ENCODE measurements at places on chromosomes 12 and 14.

- no peak for DNase-seq
Measured at GRCh38 chr12:8453796-8454195, 2.0 kb upstream of the CLEC6A start.

DNA sequence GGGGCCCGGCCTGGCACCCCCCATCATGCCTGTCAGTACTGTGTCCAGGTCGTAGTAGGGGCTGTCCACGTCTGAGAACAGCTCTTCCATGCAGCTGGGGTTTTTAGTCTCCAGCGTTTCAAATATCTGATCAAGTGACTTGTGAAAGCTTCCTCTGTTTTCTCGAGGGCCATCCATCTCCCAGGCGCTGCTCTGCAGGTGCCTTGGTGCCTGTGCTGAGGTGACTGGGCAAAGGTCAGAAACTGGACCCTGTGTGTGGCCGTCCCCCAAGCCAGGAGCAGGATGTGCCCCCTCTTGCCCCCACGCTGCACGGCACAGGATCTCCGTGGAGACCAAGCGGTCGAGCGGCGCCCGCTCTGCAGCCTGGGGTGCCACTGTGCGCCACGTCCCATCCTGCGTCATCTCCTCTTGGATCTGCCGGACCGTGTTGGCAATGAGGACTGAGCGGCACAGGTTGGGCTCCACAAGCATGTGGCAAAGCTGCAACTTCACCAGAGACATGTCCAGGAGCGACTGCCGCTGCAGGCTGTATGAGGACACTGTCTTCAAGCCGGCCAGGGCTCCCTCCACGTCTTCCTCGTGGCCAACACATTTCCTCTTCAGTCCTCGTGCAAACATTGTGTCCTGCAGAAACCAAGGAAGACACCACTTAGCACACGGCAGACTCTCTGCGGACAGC lies 9.4 kb downstream of the CDCA4 start:
- no peak for DNase-seq

DNA sequence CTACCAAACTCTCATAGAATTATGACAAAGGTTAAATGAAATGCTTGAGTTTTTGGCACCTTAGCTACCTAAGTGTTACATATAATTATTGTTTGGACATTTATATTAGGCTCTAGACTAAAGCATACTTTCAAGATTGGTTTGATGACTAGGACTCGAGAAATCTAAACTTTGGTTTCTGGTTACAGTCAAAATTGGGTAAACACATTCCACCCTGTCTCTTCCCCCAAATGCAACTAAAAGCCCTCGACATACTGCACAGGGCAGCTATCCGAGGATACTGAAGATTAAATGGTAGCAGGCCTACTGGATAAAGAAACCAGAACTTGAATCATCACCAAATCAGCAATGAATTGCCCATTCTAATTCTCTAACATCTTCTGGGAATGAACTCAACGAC lies 369.1 kb downstream of the PRKD1 start:
- DNase-seq: no peak

GRCh38 chr12:102759466-102759865 lies 157.6 kb downstream of the PAH start:
- DNase-seq: no peak

GRCh38 chr12:101552277-101552676 lies 42.5 kb upstream of the MYBPC1 start:
- no peak for DNase-seq

GRCh38 chr14:62029569-62029924 lies 267.3 kb downstream of the SNAPC1 start:
- DNase-seq: no peak

DNA sequence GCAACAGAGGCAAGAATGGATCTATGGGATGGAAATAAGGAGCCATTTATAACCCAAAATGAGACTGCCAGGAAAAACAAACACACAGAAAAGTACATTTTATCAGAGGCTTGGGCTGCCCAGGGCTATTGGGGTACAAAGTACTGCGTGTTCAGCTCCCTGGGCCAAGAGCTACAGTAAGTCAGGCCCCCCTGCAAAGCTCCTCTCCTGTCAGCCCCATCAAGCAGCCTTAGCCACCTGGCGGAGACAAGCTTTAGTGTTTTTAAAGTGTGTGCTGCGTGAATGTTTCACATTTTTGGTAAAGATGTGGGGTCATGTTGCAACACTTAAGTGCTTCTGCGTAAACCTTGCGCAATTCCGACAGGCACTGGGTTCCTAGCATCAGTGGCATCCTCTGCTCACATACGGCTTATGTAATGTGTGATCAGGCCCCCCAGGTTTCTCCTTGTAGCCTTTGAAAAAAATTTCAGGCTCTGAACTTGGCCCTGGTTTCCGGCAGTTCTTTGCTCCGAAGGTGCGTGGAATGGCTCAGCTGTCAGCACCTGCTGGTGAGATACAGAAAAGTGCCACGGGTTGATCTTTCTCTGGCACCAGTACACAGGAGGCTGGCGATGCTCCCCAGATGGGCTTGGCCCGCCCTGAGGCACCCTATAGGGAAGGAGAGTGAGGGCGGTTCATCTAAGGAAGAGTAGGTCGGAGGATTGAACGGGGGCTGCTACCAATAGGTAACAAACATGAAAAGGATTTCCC lies 198.7 kb upstream of the EEA1 start:
- no peak for DNase-seq

- DNase-seq: no peak
Measured at GRCh38 chr12:19299765-19300164, 139.5 kb upstream of the AEBP2 start.

- DNase-seq: no peak
Measured at GRCh38 chr12:97982684-97983083, 520.1 kb downstream of the RMST start.

DNA sequence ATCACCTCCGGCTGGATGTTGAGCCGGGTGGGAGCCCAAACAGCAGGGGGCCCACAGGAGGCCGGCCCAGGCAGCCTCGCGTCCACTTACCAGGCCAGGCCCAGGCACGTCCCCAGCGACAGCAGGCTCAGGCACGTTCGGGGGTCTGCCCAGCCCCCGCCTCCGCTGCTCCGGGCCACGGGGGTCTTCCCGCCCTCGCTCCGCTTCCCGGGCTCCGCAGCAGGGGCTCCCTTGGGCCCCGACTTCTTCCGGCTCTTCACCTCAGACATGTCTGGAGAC lies 216 bp downstream of the IKBIP start:
- no peak for DNase-seq

DNA sequence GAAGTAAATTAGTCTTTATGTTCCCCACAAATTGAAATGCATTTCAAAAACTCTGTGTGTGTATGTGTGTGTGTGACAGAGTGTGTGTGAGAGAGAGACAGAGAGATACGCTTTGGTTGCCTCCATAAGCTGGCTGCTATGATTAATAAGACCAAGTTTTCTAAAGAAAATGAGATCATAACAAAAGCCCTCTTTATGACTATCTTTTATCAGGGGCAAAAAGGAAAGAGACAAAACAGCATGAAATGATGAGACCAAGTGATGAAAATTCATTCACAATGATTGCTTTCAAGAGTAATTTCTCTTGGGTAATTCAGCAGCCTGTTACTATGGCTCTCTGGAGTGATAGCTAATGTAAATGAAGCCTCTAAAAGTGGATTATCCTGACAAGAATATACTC lies 277.6 kb upstream of the PLEKHG7 start:
- no peak for DNase-seq

- DNase-seq: no peak
Measured at GRCh38 chr12:67475725-67476124, 172.8 kb upstream of the DYRK2 start.

DNA sequence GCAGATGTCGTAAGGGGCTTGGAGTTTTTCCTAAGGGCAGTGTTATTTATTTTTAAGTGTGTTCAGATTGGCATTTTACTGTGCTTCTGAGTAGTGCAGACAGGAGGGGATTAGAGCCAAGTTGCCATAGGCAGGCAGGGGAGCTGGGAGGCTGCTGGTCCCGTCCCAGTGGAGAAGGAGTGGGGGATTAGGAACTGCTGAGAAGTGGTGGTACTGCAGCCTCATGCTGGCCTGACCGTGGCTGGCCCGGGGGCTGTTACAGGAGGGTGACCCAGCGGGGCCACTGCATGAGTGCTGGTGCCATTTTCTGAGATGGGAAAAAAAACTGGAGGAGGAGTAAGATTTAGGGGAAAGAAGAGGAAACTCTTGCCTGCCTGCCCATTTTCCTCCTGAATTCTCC lies 52.3 kb upstream of the DLK1 start:
- DNase-seq: no peak

- DNase-seq: no peak
Measured at GRCh38 chr12:94421868-94422740, 37.6 kb downstream of the CEP83 start.

Data from T-helper 22 cell (primary cell).